ENCODE measurements at places on chromosomes 16 and 17. TPM values are rescaled to one million over a fixed set of nuclear protein-coding genes. Genes with fewer than 3 reads are reported as not detected.

The CACNG1 gene
- not detected for total RNA-seq

The CCDC144A gene
- total RNA-seq: 1.4 TPM

The MEIOC gene
- total RNA-seq: 0.36 TPM

The CNTD1 gene
- not detected for total RNA-seq

The CD300LB gene
- total RNA-seq: not detected

The LHX1 gene
- not detected for total RNA-seq

The NDE1 gene
- 29.2 TPM for total RNA-seq

The GTF3C1 gene
- 68.1 TPM for total RNA-seq

The SCRN2 gene
- total RNA-seq: 14.7 TPM

The DNAAF8 gene
- total RNA-seq: 0.54 TPM

The HOXB5 gene
- total RNA-seq: 0.54 TPM

The PPL gene
- 0.36 TPM for total RNA-seq

GRCh38 chr16:52437277-52437670 lies 109.7 kb downstream of the TOX3 start:
- no peak for DNase-seq

DNA sequence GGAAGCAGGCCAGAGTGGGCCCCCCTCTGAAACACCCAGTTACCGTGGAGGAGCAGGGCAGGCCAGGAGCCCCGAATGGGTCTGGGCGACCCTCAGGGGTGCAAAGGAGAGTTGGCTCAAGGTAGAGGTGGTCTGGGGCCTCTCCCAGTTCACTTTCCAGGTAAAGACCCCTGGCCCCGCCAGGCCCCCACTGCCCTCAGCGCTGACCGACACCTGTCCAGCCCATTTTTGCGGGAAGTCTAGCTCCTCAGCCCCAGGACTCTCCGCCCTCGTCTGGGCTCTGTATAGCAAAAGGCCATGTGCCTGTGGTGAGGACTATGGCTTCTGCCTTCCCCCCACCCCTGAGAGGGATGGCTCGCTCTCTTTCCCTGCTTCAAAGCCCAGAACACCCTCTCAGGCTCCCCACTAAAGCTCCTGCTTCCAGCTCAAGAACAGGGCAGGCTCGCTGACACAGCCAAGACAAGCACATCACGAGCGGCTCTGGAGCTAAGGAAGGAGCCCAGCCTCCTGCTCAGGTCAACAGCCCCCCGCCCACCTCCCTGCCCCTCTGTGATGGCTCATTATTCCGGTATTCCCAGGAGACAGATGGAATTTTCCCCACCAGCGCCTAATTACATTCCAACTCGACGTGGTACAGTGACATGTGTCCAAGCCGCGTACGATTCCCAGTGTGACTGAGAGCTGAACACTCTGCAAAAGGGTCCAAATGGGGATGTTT lies 59.4 kb downstream of the RTN4RL1 start:
- no peak for DNase-seq

DNA sequence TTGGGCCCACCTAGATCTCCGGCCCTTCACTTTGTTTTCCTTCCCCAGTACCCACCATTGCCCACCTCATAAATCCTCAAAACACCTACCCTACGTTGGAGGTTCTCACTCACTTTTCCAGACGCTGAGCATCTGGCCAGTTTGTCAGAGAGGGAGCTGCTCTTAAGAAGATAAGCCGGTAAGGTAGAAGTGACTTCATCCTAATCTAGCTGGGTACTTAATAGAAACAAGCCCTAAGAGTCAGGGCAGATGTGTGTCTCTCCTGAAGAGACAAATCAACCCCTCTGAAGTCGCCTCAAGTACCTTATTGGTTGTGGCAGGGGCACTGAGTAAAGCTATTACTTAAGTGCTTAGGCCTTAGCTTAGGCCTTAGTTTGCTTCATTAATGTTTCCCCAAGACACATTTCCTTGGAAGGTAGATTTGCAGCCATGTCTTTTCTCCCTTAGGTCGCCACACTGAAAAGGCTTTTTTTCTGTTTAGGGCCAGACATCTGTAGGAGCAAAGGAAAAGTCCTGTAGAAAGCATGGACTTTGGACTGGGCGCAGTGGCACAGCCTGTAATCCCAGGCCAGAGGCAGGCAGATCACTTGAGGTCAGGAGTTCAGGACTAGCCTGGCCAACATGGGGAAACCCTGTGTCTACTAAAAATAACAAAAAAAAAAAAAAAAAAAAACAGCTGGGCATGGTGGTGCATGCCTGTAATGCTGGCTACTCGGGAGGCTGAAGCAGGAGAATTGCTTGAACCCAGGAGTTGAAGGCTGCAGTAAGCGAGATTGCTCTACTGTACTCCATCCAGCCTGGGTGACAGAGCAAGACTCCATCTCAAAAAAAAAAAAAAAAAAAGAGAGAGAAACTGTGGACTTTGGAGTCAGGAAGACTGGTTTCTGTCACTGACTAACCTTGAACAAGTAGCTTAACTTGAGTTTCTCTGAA lies 1.0 kb downstream of the TACO1 start:
- DNase-seq: peak; percentile 32

- no peak for DNase-seq
Observed at GRCh38 chr16:50270510-50271147, 4.3 kb downstream of the ADCY7 start.

DNA sequence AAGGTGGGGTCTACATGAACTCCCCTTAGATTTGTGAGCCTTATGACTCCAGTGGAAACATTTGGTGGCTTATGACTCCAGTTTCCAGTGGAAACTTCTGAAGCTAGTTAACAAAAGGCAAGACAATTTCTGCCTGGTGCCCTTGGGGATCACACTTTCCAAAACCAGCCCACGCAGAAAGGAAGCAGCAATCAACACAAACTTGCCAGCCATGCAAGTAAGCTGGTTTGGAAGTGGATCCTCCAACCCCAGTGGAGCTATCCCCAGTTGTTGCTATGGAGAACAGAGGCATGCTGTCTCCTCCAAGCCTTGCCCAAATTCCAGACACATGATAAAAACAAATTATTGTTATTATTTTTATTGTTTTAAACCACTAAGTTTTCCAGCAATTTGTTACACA lies 130.9 kb downstream of the CDH11 start:
- no peak for DNase-seq

DNA sequence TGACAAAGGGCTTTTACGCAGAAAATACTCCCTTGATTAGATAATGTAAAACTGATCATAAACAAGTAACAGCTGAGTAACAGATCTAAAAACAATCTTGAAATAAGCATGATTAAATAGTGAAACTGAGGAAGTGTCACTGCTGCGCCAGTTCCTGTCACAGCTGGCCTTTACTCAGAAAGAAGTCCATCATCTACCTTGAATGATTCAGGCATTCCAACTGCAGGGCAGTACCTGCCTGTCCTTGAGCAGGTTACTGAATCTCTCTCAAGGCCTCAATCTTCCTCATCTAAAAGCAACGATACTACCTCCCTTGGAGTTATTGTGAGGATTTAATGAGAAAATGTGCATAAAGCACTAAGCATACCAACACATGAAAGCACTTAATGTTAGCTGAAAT lies 12.7 kb downstream of the PHLPP2 start:
- no peak for DNase-seq

DNA sequence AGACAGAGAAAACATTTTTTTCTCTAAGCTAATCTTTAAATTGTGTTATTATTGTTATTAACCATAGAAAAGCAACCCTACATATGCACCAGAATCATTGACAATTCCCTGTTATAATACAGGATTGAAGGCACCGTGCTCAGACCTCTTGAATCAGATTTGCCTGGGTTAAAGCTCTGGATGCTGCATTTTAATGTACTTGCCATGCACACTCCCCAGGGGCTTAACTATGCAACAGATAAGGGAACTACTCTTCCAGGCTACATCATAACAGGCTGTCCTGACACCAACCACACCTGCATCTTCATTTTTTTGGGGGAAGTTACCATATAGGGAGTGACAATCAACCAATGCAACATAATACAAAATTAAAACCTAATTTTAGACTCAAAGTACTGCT lies 1187.6 kb upstream of the CDH8 start:
- DNase-seq: no peak

DNA sequence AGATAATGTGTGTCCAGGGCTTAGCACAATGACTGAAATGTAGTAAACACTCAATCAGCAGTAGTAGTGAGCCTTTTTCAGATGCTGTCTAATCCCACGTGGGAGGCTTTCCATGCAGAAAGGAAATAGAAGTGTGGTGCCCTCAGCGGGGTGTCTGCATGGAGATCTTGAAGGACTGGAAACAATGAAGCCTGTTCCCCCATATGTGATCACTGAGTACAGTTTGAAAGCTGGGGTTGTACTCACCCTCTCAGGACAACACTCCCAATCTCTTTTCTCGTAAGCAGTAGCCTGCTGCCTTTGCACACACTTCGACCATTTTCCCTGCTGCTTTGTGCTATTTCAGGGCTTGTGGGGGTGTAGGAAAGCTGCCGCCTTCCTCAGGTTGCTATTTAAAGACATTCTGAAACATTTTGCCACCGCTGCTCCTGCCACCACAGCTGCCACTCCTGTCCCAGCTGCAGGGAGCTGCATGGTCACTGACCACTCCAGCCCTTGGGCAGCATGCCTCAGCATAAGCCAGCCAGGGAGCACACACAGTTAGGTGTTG lies 40.6 kb upstream of the HAS3 start:
- DNase-seq: no peak

GRCh38 chr16:52318302-52319009 lies 228.5 kb downstream of the TOX3 start:
- DNase-seq: no peak

DNA sequence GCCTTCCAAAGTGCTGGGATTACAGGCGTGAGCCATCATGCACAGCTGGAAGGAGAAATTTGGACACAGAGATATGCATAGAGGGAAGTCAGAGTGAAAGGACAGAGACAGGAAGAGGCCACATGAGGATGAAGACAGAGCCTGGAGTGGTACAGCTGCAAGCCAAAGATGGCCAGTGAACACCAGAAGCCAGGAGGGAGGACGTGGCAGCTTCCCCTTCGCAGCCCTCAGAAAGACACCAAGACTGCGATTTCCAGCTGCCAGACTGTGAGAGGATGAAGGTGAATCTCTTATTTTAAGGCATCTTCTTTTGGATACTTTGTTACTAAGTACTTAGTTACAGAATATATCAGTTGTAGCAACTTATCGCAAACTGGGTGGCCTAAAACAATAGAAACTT lies 60.5 kb upstream of the PLCG2 start:
- DNase-seq: no peak

- no peak for DNase-seq
Observed at GRCh38 chr17:45312477-45313420, 4.1 kb downstream of the MAP3K14 start.

DNA sequence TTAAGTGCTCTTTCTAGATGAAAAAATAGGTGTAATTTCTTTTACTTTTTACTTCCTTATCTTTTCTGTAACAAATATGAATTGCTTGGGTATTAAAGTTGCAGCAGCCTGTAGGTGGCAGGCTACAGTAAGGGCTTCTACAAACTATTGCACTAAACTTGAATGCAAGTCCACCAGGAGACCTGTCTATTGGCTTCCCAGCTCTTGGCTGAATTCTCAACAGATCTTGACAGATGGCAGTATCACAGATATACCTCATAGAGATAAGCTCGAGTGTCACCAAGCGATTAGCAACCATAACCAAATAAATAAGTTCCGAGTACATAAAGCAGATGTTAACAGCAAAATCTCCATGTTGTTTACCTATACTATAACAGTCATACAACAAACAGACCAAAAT lies 5.9 kb downstream of the BBS2 start:
- peak; percentile 74 for DNase-seq

DNA sequence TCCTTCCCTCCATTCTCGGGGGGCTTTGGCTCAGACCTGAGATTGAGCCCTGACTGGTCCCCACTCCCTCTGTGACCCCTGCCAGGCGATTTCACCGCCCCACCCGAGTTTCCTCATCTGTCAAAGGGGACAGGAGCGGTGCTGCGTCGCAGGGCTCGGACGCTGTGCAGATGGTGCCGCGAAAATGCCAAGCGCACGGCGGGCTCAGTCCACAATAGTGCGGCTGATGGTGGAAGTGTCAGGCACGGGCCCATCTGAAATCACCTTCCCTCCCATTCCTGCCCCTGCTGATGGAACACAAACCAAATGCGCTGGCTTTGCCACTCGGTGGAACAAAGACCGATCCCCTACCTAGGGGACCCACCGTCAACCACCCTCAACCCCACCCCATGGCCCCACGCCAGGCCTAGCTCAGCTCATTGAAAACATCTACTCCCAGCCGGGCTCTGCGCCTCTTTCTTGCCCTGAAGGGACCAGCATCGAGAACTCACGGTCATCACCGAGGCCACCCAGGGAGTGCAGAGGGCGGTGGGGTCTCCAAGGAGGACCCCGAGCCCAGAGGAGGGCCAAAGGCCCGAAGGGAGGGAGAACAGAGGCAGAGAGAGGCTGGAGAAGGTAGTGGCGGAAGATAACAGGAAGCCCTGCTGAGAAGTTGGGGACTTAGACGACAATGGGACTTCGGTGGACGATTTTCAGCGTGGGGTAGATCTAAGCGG lies 1.4 kb downstream of the CARHSP1 start:
- DNase-seq: no peak

- DNase-seq: no peak
Observed at GRCh38 chr17:6046431-6046830, 23.7 kb upstream of the WSCD1 start.

DNA sequence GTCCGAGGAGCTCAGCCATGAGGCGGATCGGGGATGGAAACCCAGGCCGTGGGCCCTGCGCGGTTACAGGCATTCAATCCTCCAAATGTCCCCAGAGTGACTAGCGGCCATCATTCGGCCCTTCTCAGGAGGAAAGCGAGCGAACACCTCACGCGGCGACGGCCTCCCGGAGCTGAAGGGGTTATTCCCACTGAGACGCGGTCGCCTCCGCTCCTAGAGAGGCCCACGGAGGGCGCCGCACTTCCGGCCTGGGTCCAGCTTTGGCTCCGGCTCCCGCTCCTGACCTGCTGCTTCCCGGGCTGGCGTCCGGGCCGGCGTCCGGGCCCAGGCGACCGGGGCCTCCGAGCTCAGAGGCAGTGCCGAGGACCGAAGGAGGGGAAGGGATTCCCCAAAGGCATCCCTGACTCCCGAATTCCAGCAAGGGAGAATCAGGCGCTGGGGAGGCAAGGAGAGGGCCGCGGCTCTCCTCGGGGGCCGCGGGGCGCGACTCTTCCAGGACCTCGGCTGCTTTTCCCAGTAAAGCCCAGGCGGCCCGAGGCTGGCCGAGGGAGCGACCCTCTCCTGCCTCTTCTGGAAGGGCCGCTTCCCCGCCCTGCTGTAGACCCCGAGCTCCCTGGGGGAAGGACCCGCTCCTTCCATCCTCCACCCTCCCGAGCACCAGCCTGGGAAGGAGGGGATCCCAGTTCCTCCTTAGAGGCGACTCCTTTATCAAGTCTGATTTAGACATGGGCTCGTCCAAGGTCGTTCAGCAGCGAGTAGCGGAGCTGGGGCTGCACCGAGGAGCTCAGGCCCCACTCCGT lies 18.6 kb upstream of the ZNF629 start:
- DNase-seq: peak; percentile 74

- DNase-seq: peak; percentile 67
Observed at GRCh38 chr17:78034429-78035091, 76.1 kb downstream of the TNRC6C start.

Measured in IMR-90 (cell line).